ENCODE measurements at places on chromosomes 4 and X.

GRCh38 chrX:57929373-57929772 lies 19.1 kb upstream of the ZXDA start:
- H3K36me3 ChIP-seq = no peaks in the 10 kb centered on the region
- H3K4me1 ChIP-seq = no peaks in the 10 kb centered on the region
- no peak overlapping the region for H3K27ac ChIP-seq

- no peak overlapping the region for H3K4me3 ChIP-seq
- H3K27ac ChIP-seq = no peak overlapping the region
- H3K36me3 ChIP-seq = no peaks in the 10 kb centered on the region
- H3K27me3 ChIP-seq = no peaks in the 10 kb centered on the region
These were observed 60.7 kb downstream of the SPATA4 start for GRCh38 chr4:176134670-176135069.

DNA sequence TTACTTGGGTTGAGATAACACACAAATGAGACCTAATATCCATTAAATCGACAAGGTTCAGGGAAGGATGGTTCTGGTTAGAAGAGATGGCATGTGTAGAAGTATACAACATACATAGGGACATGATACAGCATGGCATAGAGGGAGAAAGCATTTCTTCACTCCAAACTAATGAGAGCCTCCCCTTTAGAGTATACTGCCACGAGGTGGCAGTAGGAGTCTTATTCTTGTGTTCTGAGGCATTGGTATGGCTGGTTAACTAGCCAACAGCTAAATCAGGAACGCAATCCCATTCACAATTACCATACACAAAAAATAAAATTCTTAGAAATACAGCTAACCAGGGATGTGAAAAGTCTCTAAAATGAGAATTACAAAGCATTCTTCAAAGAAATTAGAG lies 29.1 kb upstream of the TRO start:
- H3K36me3 ChIP-seq = no peaks in the 10 kb centered on the region
- H3K27me3 ChIP-seq = no peaks in the 10 kb centered on the region
- no peak overlapping the region for H3K4me3 ChIP-seq
- H3K27ac ChIP-seq = no peak overlapping the region

DNA sequence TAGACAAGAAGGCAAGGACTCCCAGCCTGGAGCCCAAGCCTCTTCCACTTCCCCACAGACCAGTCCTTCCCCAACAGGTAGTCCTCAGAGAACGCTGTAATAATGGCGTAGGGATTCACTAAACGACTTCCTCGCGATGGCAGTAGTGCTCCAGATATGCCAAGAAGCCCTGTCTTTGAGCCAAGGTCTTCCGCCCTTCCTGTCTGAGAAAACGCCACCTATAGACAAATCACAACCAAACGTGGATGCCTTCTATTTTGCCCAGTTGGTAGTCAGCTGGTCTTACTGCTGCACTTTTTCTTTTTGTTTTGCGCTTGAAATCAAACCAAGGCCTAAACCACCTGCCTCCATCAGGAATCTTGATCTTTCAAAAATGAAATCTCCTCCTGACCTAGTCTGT lies 203.3 kb downstream of the OR13H1 start:
- H3K4me3 ChIP-seq = peak overlapping the region; percentile 50
- no peaks in the 10 kb centered on the region for H3K36me3 ChIP-seq
- H3K27ac ChIP-seq = peak overlapping the region; percentile 72
- DNase-seq = peak; percentile 84

GRCh38 chrX:46712764-46713163 lies 46.2 kb downstream of the SLC9A7 start:
- no peaks in the 10 kb centered on the region for H3K36me3 ChIP-seq
- no peaks in the 10 kb centered on the region for H3K4me1 ChIP-seq
- no peak overlapping the region for H3K27ac ChIP-seq
- H3K4me3 ChIP-seq = no peak overlapping the region
- H3K27me3 ChIP-seq = no peaks in the 10 kb centered on the region

- H3K27ac ChIP-seq = peak overlapping the region; percentile 27
- H3K36me3 ChIP-seq = no peaks in the 10 kb centered on the region
- peak; percentile 66 for DNase-seq
- H3K4me3 ChIP-seq = no peak overlapping the region
These were observed 160.9 kb downstream of the SMIM20 start for GRCh38 chr4:26074712-26075430.

DNA sequence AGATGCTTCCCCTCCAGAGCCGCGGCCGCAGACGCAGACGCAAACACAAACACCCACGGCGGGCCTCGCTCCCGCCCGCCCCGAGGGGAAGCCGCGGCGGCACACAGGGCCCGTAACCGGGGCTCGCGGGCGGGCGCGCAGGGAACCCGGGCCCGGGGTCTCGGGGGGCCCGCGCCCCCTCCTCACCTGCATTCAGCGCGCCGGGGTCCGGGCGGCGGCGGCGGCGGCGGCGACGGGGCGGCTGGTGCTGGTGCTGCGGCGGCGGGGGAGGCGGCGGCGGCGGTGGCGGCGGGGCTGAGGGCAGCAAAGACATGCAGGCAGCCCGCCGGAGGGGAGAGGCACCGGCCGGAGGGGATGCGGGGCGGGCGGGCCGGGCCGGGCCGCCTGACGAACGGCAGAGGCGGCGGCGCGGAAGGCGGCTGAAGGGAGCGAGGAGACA lies 255 bp upstream of the CNOT6L start:
- no peaks in the 10 kb centered on the region for H3K36me3 ChIP-seq
- H3K27me3 ChIP-seq = no peaks in the 10 kb centered on the region
- H3K4me1 ChIP-seq = no peaks in the 10 kb centered on the region
- peak overlapping the region; percentile 97 for H3K4me3 ChIP-seq
- no peak for DNase-seq
- H3K27ac ChIP-seq = peak overlapping the region; percentile 100

DNA sequence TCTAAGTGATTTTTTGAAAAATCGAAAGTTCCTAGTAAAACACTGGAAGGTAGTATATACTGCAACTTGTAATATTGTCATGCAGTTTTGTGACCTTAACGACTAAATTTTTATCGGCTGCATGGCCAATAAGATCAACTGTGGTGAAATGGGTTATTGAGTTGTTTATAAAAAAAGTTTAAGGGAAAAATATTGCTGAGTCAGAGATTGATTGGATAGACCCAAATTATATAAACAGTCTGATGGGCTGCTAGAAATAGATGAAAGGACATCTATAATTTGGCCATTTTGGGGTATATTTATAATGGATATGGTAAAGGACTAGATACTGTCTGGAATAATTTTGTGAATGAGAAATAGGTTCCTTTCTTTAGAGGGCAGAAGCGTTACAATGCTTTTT lies 56.2 kb downstream of the MGST2 start:
- no peaks in the 10 kb centered on the region for H3K4me1 ChIP-seq
- no peaks in the 10 kb centered on the region for H3K27me3 ChIP-seq
- H3K27ac ChIP-seq = no peak overlapping the region
- H3K4me3 ChIP-seq = no peak overlapping the region

GRCh38 chrX:13506574-13506973 lies 62.8 kb upstream of the EGFL6 start:
- H3K4me1 ChIP-seq = no peaks in the 10 kb centered on the region
- DNase-seq = no peak
- no peak overlapping the region for H3K27ac ChIP-seq
- no peaks in the 10 kb centered on the region for H3K27me3 ChIP-seq
- H3K36me3 ChIP-seq = no peaks in the 10 kb centered on the region
- H3K4me3 ChIP-seq = no peak overlapping the region

GRCh38 chr4:76250962-76251361 lies 559 bp upstream of the FAM47E start:
- no peaks in the 10 kb centered on the region for H3K36me3 ChIP-seq
- peak overlapping the region; percentile 76 for H3K4me3 ChIP-seq
- no peaks in the 10 kb centered on the region for H3K27me3 ChIP-seq
- no peak overlapping the region for H3K27ac ChIP-seq

DNA sequence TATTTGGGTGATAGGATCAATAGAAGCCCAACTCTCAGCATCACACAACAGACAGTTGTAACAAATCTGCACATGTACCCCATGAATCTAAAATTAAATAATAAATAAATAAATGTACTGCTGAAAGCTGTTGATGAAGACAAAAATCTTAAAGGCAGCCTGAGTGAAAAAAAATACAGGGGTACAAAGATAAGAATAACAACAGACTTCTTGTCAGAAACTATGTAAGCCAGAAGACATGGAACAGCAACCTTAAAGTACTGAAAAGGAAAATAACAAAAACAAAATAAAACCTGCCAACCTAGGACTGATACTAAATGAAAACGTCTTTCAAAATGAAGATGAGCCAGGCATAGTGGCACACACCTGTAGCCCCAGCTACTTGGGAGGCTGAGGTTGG lies 25.0 kb upstream of the PDLIM5 start:
- H3K4me3 ChIP-seq = no peak overlapping the region
- DNase-seq = no peak
- H3K4me1 ChIP-seq = no peaks in the 10 kb centered on the region
- H3K36me3 ChIP-seq = no peaks in the 10 kb centered on the region

All from ascending aorta (tissue), 2 donors.